ENCODE measurements at places on chromosomes 5 and 9. TPM values are rescaled to one million over a fixed set of nuclear protein-coding genes. Genes with fewer than 3 reads are reported as not detected.
A peak's percentile ranks its signal among the peaks of the same experiment; 100 is the strongest.

DNA sequence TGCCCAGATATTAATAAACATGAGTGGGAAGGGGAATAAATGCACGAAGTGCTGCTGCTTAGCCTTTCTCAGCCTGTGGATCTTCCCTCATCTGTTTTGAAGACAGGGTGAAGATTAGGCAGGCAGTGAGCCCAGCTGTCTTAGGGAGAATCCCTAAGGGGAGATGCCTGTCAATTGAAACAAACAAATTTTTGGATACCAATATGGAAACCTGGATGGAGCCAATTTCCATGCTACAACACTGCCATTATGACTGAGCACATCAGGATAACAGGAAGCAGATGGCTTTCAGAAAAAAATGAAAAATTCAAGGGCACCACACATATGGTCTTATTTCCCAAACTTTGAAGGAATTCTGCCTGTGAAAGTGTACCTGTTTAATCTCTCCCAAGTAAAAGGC, 80.3 kb downstream of the HMHB1 start:
- DNase-seq = peak; percentile 24

The BTNL9 gene
- total RNA-seq = 7.0 TPM

DNA sequence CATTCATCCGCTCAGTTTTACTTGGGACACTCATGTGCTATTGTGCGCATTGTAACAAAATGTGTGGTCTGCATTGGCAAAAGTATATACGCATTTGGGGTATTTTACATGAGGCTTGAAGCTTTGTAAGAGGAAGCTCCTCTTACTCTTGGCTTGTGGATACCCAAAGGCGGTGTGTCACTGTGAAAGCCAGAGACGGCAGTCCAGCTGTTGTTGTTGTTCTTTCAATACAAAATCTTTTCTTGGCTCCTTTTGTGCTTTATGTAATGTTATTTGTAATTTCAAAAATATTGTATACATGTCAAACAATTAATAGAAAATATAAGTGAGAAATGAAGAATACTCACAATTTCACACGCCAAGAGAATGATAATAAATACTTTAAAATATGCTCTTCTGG, 128.3 kb upstream of the MOCS2 start:
- no peak for DNase-seq

The PRDM9 gene
- not detected for total RNA-seq

Measured in umbilical cord (tissue), 2 donors.